GM04504 (cell line): ENCODE measurements at places on chromosomes 4 and X.

DNA sequence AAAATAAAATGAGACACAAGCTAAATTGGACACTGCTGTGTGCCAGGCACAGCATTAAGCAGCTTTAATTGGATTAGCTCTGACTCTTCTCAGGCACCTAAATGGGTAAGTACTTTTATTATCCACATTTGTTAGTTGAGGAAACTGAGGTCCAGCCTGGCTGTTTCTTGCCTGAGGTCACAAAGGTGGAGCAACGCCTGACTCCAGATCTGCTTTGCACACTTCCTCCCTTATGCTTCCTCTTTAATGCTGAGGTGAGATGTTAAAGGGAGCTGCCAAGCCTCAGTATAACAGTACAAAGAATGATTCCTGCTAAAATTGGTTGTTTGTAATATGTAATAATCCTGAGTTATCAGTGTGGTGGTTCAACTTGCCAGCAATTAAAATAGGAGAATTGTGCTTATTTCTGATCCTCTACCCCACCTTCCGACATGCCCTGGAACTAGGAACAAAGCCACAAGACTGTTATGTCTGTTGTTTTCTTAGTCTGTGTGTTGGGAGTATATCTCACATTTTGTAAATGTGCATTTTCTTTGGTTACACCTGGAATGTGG, 74.4 kb downstream of the AFF1 start:
- DNase-seq, result no peak

- DNase-seq, result no peak
These were observed 21.5 kb downstream of the TNIP2 start for GRCh38 chr4:2734612-2735011.

DNA sequence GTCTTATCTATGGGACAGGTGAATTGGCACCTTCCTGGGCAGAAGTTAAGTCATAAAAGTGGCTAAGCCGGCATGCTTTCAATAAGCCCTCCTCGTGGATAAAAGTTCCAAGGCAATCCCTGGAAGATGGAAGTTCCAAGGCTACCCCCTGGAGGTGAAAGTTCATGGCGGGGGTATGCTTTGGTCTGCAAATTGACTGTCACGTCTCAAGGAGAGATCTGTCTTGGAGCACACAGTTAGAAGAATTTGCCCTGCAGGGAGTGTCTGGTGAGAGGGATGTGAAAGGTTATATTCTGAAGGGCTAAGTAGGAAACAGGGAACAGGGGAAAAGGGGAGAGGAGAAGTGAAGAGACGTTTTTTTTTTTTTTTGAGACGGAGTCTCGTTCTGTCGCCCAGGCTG, 26.2 kb upstream of the GPR173 start:
- no peak for DNase-seq

DNA sequence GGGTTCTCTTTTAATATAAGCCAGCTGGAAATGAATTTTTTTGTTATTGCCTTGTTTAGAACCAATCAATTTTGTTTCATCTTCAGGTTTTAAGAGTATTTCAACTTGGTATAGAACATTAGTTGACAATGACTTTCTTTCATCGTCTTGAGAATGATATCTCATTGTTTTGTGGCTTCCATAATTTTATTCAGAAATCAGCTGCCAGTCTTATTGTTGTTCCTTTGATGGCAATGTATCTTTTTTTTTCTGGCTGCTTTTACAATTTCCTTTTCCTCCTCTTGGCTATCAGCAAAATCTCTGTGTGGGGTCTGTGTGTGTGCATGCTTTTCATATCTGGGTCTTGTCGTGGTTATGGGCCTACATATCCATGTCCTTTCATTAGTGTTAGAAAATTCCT, 1536.4 kb upstream of the TENM3 start:
- no peak for DNase-seq

DNA sequence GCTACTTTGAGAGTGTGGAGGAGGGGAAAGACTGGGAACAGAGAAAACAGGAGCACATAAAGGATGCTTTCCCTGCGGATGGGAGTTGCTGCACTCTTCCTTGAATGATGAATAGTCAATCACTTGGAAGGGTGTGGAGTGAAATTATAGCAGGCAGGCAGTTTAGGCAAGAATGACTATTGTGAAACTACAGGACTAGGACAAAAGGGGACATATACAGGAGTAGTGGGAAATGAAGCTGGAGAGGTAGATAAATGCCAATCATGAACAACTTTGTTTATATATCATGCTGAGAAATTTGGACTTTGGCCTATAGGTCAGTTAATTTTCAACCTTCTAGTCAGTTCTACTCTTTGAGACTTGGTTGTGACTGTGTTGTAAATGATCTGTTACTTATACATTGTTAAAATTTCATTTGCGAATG, 76.9 kb downstream of the PAQR3 start:
- no peak for DNase-seq

- no peak for DNase-seq
These were observed 123.0 kb downstream of the KDR start for GRCh38 chr4:55002431-55002830.

DNA sequence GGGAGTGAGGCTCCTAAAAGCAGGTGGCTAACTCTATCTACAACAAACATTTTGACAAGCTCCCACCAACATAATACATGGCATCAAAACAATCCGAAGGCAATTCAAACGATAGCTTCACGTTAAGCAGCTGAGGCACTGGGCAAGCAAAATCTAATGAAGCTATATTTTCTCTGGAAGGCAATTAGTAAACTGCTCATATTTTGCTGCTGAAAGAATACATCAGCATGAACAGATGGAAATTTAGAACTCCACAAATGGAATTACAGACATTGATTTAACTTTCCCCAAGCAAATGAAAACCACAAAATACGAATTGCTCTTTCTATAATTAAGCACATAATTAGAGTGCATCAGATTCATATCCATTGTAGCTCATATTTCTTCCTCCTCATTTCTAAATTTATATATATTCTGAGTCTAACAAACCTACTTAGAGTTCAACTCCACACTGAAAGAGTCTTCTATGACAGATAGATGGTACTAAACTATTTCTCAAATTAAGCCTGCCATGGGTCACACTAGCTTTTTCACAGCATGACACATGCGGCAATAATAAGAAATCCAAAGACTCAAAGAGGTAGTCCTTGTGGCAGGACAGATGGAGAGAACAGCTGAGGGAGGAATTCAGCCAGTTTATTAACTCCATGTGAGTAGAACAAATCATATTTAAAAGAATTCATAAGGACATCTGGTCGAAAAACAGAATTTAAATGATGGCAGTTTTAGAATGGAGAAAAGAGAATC, 305.4 kb downstream of the MAPK10 start:
- DNase-seq, result no peak

- no peak for DNase-seq
These were observed 18.5 kb downstream of the NELFA start for GRCh38 chr4:1990348-1990645.

GRCh38 chrX:149313871-149314371, 191.2 kb downstream of the IDS start:
- DNase-seq, result no peak

DNA sequence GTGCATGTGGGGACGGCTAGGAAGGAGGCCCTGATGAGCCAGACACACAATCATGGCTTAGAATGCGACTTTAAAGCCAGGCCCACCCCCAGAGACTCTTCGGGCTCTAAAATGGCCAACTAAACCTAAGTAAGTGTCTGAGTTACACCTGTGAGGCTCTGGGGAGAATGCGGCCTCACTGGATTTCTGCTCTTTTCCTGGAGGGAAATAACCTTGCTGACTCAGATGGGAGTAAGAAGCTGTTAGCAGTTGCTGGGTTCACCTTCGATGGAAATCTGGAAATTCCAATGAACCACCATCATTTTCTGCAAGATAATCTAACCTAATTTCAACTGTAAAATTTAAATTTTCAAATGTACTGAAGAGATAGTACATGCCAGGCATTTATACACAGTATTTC, 97.6 kb upstream of the MAML3 start:
- DNase-seq, result no peak

DNA sequence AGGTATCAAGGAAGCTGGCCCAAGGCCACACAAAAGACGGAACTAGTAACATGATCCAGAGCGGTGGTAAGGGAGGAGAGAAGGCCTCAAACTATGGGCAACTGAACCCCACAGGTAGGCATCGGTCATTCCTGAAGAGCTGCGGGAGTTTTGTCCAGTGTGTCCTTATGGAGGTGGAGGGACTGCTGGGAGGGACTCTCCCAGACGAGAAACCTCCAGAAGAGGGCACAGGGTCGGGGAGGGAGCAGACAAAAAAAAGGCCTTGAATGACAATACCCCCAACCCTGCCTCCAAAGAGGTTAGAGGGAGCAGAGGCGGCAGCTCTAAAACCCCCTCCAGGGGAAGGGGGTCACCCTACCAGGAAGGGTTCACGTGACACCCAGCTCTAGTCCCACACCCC, 6.5 kb downstream of the PQBP1 start:
- DNase-seq, result no peak

GRCh38 chrX:79081895-79082512, 62.5 kb upstream of the GPR174 start:
- DNase-seq, result no peak

DNA sequence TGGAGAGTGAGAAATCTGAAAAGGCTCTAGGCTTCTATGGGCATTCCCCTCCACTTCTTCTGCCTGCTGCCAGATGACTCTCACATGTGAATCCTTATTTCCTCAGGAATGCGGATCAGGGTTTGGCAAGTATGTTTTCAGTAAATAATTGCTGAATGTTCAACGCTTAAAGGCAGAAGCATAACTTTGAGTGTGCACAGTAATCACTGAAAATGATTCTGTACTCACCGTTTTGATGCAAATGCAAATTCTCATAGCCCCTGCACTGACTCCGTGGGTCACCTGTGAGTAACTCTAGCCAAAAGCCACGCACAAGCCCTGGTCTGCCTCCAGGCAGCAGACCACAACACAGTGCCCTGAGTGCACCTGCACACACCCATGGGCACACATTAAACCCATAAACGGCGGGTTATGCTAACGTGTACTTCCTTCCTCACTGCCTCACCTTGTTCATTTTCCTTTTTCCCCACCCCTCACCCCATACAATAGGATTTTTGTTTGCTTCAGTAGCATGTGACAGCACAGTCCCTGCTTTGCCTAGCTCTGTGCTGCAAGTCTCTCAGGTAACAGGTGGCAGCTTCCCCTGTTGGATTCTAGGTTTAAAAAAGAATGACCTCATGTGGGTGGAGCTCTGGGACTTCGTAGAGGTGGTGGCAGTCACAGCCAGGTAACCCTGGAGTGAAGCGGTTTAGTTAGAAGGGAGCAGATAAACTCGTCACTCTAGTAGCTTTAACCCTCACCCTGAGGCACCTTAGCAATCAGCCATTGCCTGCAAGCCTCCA, at the start of gene ARHGEF38:
TSS of gene ARHGEF38 (plus strand) at position 656 of the 782 bp plus-strand sequence. CDS start 146 bp downstream, outside the sequence.
- DNase-seq, result peak; percentile 1

DNA sequence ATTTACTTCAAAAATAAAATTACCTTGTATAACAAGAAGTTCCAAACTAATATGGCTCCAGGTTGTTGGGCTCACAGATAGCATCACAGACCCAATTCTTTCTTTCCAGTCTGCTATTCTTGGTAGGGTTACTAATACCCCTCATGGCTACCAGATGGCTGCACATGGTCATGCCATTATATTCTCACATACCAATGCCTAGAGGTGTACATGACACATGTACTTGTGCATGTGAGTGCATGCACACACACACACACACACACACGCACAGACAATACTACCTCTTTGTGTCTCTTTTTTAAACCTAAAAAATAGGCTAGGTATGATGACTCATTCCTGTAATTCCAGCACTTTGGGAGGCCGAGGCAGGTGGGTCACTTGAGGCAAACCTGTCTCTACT, 31.1 kb downstream of the FBXO8 start:
- DNase-seq, result no peak

DNA sequence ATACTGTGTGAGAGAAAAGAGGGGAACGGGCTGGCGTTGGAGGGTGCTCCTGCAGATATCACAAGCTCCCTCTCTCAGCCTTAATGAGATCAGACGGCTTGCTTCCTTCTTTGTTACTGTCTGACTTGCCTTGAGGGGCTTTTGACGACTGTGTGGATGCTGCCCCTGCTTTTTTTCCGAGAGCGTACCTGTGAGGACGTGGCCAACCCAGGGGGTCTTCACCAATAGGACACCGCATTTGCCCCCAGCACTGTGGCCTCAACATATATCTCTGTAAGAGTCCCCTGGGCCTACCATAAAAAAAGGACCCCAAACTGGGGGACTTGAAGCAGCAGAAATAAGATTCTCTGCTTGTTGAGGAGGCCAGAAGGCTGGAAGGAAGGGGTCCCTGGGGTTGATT, 143.9 kb downstream of the SHOX start:
- DNase-seq, result no peak

DNA sequence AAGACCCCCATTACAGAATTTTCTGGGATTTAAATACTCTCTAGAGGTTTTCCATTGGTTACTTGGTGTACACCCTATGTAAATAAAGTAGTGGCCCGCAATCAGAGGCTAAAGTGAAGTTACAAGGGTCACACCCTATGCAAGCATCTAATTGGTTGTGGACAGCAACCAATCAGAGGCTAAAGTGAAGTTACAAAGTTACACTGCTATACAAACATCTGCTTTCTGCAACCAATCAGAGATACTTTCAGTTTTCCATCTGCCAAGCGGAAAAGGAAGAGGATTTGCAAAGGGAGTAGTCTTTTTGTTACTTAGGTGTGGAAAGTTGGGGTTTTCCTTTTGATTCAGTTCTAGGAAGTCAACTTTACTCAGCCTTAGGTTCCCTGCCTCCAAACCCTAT, 2.0 kb upstream of the ATRX start:
- peak; percentile 31 for DNase-seq

- DNase-seq, result no peak
These were observed 3.5 kb downstream of the CXCL2 start for GRCh38 chr4:74095482-74095881.

GRCh38 chr4:13548059-13548983, 4.0 kb upstream of the NKX3-2 start:
- no peak for DNase-seq

DNA sequence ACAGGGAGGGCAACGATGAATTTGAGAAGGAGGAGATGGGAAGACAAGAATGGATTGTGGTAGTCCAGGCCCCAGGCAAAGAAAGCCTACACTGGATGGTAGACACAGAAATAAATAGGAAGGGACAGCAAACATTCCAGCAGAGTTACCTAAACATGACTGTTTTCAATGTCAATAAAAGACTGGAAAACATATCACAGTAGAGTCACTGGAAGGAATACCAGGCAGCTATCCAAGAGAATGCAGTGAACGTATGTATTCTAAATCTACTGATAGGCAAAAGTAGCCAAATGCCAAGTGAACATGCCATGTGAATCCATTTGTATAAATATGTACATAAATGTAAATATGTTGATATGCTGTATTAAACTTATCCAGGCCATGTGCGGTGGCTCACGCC, 183.0 kb downstream of the PALLD start:
- no peak for DNase-seq

GRCh38 chrX:123185721-123186120, 1.6 kb downstream of the GRIA3 start:
- DNase-seq, result no peak
